ENCODE measurements at places on chromosomes 5 and 9.

DNA sequence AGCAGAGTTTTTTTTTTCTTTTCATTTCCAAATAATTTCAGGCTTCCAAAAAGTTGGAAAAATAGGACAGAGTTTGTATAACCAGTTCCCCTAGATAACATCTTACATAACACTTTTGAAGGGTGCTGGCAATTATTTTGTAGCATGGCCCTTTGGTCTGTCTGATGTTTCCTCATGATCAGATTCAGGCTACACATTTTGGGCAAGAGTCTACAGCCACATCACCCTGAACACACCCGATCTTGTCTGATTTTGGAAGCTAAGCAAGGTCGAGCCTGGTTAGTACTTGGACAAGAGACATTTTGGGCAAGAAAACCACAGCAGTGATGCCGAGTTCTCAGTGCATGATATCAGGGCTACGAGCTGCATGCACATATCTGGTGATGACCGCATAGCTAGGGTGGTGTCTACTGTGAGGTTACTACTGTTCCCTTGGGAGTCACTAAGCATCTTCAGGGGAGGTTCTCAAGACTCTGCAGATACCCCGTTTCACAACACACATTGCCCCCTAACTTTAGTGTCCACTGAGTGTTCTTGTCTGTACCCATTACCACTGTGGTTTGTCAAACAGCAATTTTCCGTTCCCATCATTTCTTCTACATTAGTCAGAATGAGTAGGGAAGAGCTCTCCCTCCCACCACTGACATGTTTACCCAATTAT is 86.2 kb downstream of the TTC39B start:
- no peak for DNase-seq

- DNase-seq = no peak
These were observed 63.0 kb upstream of the PTPN3 start for GRCh38 chr9:109561137-109561536.

- no peak for DNase-seq
These were observed 2.5 kb upstream of the EDF1 start for GRCh38 chr9:136868644-136869043.

- no peak for DNase-seq
These were observed 62.3 kb downstream of the YIPF5 start for GRCh38 chr5:144108131-144108530.

DNA sequence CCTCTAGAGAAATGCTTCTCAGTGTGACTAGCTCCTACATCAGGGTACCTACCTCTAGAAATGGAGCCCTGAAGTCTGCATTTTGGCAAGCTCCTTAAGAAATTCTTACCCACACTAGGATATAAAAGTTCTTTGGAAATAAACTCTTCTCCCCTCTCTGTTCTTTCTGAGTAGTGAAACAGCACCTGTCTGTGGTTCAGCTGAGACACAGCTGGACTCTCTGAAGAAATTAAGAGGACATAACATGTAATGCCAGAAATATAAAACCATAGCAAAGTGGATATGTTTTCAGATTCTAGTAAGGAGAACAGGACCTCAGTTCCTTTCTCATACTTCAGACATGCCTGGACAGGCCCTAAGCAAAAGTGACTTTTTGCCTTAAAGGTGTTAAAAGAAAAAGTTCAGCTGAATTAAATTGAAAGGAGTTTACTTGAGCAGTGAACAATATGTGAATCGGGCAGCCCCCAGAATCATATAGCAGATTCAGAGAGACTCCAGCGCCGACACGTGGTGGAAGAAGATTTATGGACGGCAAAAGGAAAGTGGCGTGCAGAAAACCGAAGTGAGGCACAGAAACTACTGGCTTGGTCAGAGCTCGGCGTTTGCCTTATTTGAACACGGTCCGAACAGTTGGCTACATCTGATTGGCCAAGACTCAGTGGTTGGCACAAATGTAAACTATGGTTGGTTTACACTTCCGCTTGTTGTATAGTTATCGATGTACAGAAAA is 64.5 kb downstream of the PRKACG start:
- DNase-seq = no peak

DNA sequence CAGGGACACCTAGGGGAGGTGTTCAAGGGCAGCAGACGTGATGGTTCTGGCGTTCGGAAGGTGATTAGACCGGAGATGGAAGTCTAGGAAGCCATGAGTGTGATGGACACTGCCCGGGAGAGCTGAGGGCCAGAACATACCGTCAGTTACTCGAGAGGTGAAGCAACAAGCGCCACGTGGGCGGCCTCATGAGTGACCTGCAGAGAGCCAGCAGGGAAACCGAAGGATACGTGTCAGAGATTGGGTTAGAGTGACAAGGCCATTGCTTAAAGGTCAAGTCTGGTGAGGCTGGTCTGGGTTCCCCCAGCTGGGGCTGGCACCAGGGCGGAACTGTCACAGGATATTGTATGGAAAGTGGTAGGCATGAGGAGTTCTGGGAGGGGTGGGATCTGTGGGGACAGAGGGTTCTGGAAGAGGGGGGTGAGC is 60.0 kb downstream of the C9orf50 start:
- DNase-seq = no peak

GRCh38 chr5:115369430-115370144 is 73.1 kb upstream of the CCDC112 start:
- no peak for DNase-seq

- no peak for DNase-seq
These were observed 24.3 kb downstream of the NUP214 start for GRCh38 chr9:131149688-131150053.

- no peak for DNase-seq
These were observed 285.8 kb upstream of the ZNF462 start for GRCh38 chr9:106577121-106577520.

- no peak for DNase-seq
These were observed 121.3 kb downstream of the LIFR start for GRCh38 chr5:38434966-38435705.

- no peak for DNase-seq
These were observed 461.3 kb upstream of the RORB start for GRCh38 chr9:74035786-74036185.

DNA sequence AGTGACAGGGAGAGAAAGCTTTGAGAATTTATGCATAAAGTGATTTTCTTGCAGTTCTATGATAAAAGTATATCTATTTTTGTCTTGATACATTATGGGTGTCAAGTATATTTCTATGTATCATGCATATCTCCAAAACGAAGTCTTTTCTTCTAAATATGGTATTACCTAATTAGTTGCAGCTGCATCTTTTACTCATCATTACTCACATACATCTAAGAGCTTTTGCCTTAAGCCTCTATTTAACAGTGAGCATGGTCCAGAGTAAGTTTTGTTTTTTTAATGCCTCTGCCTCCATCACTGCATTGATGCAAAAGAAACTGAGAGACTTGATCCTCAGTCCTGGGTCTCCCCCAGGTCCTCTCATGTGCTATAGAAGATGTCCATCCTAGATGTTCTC is 40.0 kb upstream of the SMC5 start:
- no peak for DNase-seq

DNA sequence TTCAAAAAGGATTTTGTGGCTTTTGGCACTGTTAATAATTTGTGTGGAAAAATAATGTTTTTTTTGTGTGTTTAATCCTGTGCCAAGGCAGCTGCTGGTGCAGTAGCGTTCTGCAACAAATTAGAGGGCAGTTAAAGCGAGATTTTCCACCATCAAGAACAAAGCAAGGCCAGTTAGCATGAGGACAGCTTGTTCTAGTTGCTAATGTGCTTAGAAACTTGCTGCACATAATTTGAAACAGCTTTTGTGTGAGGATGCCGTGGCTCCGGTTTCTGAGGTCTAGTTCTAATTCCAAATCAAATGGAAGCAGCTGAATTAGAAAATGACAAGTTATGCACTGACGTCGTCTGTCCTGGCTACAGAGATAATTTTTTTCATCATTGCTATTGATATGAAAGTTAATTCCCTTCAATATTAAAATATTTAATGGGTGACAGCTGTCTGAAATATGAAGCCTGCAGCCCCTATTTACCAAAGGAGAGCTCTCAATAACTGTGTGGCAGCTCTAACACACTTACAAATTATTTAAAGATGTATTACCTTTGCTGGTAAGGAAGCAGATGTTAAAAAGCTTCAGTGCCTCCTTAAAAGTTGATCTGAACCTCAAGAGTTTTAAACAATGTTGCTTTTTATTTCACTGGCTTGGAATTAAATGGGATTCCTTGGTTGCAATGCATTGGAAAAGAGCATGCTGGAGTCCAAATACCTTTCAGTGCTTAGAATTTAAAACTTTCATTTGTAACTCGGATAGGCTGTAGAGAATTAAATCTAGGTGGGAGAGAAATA is 128.6 kb downstream of the SPATA31D1 start:
- DNase-seq = no peak

GRCh38 chr9:129611307-129611800 is 9.5 kb downstream of the C9orf50 start:
- no peak for DNase-seq

DNA sequence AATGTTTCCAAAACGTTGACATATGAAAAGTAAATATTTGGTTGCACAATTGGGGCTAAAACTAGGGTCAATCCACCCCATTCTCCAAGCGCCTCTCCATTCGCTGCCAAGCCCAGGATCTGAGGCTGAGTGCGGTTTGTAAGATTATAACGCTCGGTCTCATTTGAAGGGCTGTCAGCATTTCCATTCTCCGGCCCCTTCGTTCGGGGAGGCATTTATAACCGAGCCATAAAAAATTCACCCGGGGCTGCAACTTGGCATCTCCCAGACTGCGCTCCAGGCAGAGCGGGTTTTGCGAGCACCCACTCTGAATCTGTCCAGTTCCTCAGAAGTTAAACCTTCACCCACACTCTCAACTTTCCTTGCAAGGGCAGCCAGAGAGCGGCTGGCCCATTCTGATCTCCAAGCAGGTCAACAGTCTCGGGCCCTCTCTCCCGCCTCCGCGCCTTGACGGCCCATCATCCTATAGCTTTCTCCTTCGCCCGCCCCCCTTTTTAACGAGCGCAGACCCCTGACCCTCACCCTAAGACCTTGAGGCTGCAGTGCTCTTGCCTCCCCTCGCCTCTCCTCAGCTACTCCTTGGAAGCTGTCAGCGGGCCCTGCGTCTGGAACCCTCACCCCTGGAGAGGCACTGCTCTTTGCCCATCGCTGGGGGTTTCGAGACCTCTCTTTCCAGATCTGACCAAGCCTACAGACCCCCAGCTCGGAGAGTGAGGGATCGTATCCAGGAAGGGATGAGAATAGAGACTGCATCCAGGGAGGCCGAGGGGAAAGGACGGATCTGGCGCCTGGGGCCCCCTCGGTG is 1.1 kb downstream of the SLIT3 start:
- no peak for DNase-seq

GRCh38 chr5:98840946-98841345 is 67.5 kb downstream of the RGMB start:
- DNase-seq = no peak

- DNase-seq = no peak
These were observed 53.0 kb downstream of the ERGIC1 start for GRCh38 chr5:172886974-172887501.

- no peak for DNase-seq
These were observed 19.5 kb downstream of the SLC22A5 start for GRCh38 chr5:132389051-132389331.

GRCh38 chr9:81687521-81688261 is 1.7 kb downstream of the TLE1 start:
- peak; percentile 11 for DNase-seq

- DNase-seq = no peak
These were observed 326.2 kb upstream of the IRX2 start for GRCh38 chr5:3077684-3078083.

DNA sequence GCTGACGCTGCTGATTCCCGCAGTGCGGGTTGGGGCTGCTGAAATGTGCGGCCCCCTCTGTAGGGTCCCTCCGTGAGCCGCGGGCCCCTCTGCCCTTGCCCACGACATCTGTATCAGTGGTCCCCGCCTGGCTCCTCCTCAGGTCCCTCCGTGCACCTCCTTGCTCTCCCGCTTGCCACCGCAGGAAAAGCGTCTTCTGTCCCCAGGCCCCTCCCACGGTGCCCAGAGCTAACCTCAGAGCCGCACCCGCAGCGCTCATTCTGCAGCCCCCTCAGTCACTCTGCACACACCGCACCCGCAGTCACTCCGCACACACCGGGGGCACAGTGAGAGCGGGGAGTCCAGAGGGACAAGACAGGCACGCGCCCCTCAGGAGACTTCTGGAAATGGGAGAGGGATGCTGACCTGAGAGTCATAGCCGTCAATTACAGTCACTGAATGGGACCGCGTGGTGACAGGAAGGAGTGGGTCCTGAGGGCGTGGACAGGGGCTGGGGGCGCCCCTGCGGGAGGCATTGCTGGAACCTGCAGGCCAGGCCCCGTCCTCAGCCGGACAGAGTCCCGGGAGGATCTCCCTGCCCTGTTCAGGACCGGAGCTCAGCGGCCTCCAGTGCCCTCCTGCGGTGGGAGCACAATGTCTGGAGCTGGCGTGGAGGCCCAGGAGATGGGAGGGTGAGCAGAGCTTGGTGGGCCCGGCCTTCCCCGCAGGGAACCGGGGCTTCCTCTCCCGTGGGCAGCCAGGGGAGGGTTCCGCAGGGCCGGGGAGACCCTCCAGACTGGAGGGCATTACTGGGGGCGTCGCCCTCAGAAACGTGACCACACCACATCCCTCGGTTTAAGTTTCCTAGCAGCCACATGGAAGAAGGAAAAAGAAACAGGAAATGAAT is 66.1 kb upstream of the CTSL start:
- no peak for DNase-seq

DNA sequence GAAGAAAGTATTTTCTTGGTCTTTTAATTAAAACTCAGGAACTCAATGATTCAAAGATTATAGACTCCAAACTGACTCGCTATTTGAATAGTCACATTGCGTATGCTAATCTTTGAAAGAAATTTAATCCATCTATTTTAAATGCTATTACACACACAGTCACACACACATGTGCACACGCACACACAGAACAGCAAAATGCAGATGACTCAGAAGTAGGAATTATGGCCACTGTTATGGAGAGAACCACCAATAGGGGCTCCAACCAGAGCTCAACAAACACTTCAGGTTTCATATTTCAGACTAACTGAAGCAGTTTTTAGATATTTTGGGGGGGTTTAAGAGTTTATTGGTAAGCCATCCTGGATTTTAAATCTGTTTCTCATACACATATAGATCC is 1917.9 kb downstream of the EFNA5 start:
- no peak for DNase-seq

- DNase-seq = no peak
These were observed 429.4 kb downstream of the PIK3R1 start for GRCh38 chr5:68644971-68645370.

DNA sequence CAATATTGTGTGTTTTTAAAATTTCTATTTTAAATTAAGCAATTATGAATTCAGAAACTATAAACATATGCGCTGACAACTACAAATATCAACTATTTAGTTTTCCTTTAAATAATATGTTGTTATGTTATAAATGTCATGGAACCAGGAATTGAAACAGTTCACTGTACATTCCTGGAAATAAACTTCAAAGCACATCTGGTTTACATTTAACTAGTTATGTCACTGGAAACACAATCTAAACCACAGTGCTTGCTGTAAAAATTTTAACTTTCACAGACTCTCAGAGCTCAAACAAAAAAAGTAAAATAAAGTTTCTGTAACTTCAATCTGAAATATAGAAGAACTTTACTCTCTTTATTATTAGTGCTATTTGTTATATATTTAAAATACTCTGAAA is 179.2 kb downstream of the FBN2 start:
- no peak for DNase-seq

GRCh38 chr9:88322906-88323566 is 65.2 kb upstream of the SPIN1 start:
- no peak for DNase-seq
